Foreskin fibroblast (primary cell): ENCODE measurements at places on chromosomes 12 and 14.
A peak's percentile ranks its signal among the peaks of the same experiment; 100 is the strongest.

GRCh38 chr12:67827820-67828383 lies 161.3 kb upstream of the IFNG-AS1 start:
- peak; percentile 92 for DNase-seq

GRCh38 chr12:131494741-131495524 lies 216.0 kb upstream of the SFSWAP start:
- no peak for DNase-seq

DNA sequence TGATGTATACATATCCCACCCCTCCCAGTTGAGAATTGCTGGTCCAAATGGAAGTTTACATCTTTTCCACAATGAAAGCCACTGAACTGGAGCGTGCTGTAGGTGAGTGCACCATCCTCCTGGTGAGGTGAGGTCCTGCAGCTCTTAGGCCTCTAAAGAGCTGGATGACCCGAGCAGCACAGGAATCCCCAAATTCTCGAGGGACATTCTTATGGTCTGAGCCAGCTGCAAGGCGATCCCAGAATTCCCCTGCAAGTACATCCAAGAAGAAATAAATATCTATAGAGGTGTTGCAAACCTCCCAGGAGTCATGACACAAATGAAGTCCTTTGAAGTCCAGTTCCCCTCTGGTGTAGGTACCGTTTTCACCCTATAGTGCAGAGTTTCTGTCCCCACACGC lies 24.0 kb downstream of the TMEM132C start:
- no peak for DNase-seq

DNA sequence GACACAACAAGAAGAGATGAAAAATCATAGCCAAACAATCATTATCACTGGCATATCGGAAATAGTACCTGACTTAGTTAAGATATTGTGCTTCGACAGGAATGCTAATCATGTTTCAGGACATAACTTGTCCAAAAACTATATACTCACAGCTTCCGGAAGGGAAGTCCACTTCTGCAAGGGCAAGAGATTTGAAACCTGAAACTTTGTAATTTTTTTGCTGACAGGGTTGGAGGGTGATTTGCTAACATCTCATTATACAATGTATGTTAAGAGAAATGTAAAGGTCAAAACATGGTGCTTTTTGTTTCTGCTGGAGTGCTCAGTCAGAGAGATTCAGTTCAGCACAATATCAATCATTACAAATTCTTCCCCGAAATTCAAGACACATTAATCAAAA lies 200.3 kb downstream of the CNTN1 start:
- no peak for DNase-seq

DNA sequence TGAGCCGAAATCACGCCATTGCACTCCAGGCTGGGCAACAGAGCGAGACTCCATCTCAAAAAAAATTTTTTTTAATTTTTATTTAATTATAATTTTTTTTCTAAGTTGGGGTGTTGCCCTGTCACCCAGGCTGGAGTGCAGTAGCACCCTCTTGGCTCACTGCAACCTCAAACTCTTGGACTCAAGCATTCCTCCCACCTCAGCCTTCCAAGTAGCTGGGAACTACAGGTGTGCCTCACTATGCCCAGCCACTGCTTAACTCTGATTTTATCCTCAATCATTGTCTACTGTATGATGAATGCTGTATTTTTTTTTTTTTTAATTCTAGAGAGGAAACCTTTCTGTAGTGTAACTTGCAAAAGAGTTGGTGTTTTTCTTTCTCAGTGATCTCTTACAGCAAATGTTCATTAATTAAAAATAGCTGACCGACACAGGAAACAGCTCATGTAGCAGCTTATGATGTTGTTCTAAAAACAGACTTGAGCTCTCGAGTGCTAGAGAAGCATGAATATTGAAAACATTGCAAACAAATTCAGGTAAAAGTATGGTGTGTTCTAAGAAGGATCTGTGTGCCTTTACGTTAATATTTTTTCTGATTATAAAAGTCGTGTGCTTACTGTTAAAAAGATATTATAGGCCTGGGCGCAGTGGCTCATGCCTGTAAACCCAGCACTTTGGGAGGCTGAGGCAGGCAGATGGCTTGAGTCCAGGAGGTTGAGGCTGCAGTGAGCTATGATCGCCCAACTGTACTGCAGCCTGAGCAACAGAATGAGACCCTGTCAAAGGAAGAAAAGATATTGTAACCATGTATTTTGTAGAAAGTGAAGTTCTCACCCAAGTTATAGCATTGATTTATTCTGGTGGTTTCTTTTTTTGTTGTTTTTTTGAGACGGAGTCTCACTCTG lies 68.9 kb downstream of the FGD4 start:
- DNase-seq, result peak; percentile 37

- no peak for DNase-seq
Measured at GRCh38 chr14:56121816-56122215, 3.6 kb downstream of the PELI2 start.

GRCh38 chr12:53743266-53744129 lies 8.3 kb downstream of the CISTR start:
- DNase-seq, result peak; percentile 78

DNA sequence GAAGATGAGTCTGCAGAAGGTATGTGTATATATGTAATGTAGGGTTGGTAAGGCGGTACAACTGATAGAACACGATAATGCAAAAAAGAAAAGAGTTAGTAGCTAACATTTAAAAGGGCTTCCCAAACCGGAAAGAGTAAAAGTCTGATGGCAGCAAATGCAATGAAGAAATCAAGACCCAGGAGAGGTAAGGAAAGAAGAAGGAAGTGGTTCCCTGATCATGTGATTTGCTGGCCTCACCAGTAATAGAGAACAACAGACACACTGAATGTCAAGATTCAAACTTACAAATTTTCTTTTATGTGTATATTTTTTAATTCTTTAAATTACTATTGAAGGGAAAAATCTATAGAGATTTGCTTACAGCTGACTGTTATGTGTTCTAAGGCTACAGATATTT lies 18.4 kb downstream of the ZFC3H1 start:
- no peak for DNase-seq

GRCh38 chr12:51636986-51637385 lies 46.0 kb downstream of the SCN8A start:
- no peak for DNase-seq

- DNase-seq, result peak; percentile 62
Measured at GRCh38 chr14:77000340-77001270, 27.9 kb downstream of the IRF2BPL start.

- peak; percentile 99 for DNase-seq
Measured at GRCh38 chr14:74493343-74494261, at the start of gene ISCA2. Gene ISCA2 (plus strand): TSS chr14:74493765. CDS start chr14:74493775, 10 bp downstream.

- DNase-seq, result peak; percentile 61
Measured at GRCh38 chr12:85029456-85029855, 6.6 kb downstream of the TSPAN19 start.

GRCh38 chr12:132169376-132169775 lies 25.1 kb downstream of the NOC4L start:
- DNase-seq, result no peak

GRCh38 chr14:96627386-96627785 lies 125.2 kb downstream of the PAPOLA start:
- no peak for DNase-seq

DNA sequence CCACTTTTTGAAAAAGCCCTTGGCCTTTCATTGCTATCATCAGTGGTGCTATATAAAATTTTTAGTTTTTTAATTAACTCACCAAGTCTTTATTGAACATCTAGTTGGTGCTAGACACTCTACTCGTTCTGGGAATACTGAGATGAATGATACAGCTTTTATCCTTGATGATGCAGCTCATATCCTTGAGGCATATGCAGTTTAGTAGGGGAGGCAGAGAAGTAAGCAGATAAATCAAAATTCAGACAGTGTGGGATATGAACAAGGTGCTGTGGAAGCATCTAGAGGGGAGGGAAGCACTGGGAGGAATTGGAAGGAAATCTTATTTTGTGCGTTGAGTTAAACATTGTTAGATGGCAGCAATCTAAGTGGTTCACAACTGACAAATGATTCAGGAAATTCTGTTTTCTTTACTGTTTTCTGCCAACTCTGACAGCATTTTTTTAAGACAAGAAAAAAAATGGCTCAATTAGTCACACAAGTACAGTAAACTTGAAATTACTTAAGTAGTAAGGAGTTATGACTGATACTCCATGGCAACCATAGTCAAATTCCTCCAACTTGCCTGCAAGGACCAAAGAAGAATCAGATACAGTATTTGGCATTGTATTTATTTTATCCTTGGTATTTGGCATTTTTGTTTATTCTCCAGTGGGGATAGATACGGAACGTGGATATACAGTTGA lies 119.2 kb downstream of the TMTC2 start:
- peak; percentile 9 for DNase-seq

DNA sequence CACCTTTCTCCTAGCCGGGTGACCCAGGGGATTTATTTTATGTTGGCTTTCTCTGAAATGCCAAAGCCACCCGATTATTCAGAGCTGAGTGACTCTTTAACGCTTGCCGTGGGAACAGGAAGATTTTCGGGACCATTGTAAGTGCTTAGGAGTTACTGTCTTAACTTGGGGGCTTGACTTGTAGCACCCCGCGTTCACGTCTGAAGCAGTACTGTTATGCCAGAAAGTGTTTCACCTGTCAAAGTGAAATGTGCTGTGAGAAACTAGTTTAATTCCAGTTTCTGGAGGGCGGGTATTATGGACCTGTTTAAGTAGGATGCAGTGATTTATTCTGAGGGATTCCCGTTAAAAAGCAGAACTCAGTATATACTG lies 218 bp downstream of the LYSET start:
- no peak for DNase-seq

DNA sequence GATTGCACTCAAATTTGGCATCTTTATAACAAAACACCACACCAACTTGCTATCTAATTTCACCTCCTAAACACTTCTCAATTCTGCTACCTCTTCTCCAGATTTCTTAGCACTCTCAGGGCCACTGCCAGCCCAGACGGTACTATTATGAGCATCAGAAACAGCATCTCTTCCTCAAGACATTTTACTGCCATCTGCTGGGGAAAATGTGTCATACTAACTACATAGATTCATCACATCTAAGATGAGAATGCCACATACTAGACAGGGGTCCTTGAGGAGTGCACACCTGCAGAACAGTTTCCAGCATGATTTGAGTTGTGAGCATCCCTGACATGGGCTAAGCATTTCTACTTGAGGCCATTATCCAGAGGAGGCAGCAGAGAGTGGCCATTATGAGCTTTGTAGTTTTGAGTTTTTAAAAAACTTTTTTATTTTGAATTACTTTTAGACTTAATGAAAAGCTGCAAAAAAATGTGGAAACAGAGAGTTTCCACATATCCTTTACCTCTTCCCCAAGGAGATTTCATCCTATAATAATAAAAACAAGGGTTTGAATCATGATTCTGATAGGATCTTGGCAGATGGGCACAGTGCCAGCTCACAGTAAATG lies 15.1 kb upstream of the GRIP1 start:
- DNase-seq, result peak; percentile 79

DNA sequence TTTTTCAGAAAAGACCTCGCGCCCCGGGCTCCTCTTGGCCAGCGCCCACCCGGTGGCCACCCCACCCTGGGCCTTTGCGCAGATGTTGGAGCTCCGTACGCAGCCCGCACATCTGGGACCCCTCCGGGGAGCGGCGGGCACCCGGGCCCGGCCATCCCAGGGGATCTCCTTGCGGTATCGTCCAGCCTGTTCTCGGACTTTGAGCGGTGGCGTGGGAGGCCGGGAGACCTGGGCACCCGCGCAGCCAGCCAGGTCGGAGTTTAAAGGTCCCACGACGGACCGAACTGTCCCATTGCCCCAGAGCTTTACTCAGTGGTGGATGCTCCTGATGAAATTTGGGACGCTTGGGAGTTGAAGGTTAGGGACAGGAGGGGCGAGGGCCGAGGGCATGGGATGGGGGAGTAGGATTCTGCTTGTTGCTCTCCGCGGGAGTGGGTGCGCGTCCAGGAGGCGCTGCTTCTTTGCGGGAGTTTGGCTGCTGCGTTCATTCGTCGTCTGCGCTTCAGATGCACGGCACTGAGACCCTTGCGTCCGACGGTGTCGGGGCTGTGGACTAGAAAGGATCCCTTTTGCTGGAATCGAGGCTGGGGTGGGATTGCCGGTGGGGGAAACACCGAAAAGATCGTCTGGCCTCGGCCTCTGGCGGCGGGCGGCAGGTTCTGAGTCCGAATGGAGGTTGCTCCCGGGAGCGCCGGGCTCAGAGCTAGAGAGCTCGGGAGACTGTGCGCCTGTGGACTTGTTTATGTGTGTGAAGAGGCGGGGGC lies 1.4 kb downstream of the NTF3 start:
- no peak for DNase-seq

DNA sequence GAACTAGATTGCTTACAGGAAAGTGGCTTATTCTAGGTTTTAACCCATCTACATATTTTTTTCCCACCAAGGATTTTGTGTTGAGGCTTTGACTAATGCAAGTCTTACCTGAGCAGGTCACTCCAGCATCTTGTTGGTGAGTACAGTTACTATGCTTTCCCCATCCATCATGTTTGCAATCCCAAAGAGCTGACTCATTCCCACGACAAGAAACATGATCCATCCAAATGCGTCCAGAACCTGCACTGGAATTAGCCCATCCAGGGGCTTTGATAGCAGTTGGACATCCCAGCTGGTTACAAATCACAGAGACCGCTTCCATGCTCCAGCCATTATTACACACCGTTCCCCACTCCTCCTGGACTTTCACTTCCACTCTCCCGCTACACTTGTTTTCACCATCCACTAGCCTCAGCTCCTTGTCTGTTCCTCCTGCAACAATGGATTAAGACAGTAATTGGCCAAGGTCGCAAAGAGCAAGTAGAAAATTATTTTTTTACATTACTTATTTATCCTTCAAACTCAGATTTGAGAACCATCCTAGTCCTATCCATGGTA lies 2.5 kb downstream of the CD163 start:
- DNase-seq, result peak; percentile 54

- DNase-seq, result no peak
Measured at GRCh38 chr14:57568554-57568953, 74.9 kb upstream of the CCDC198 start.

DNA sequence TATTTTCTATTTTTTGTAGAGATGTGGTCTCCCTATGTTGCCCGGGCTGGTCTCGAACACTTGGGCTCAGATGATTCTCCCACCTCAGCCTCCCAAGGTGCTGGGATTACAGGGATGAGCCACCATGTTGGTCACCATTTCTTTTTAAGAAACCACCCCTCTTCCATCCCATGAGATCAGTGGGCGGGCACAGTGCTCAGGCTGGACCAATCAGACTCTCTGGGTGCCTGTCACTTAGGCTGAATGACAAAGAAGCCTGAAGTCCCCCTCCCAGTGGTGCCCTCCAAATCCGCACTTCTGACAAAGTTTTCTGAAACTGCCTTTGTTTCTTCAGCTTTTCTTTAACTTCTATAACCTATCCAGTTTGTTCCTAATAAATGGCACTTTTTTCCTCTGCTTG lies 48.2 kb downstream of the CALM1 start:
- no peak for DNase-seq
